ENCODE measurements at places on chromosomes 3 and 15.
A peak's percentile ranks its signal among the peaks of the same experiment; 100 is the strongest.

- peak; percentile 35 for DNase-seq
Measured at GRCh38 chr3:141328286-141329166, 39.8 kb upstream of the ZBTB38 start.

DNA sequence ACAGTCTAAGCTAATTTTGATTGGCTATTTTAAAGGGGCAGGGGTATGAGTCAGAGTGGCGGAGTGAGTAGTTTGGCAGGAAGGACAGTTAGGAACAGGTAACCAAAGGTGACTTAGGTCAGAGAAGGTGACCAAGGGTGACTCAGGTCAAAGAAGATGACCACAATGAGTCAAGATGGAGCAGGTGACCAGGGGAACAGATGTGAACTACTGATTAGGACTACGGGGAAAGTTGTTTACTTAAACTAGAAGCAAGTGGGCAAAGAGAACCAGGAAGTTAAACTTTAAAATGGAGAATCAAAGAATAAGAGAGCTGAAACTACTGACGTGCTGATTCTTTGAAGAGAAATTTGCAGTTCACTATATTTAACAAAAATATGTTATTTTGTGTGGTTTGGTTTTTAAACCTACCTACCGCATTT, 14.1 kb upstream of the CA12 start:
- no peak for DNase-seq

GRCh38 chr3:172913911-172914655, 163.6 kb downstream of the ECT2 start:
- DNase-seq, result no peak

GRCh38 chr3:151216641-151217607, 13.9 kb upstream of the GPR171 start:
- no peak for DNase-seq

DNA sequence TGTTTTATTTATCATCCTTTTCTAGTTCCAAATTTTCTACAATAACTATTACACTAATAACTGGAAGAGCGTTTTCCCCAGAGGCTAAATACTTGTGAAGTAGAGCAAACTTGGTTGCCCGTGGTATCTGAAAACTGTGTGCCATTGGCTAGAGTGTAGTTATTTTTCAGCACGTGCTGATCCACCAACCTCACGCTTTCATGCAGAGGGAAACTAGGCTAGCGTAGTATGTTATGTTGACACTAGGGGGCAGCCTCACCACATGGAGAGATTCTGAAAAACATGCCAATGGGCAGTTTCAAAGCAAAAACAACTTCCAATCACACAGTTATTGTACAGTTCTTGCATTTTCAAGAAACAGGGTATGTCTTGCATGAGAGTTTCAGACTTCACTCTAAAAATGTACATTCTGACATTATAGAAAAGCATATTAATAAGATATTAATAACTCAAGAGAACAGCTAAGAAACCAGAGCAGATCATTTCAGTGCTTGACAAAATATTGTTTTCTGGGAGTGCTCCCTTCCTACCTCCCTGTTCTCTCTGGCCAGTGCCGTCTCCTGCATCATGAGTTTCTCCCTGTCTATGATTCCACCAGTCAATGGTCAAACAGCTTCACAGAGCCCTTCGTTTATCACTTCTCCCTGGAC, 39.7 kb downstream of the SPATA12 start:
- DNase-seq, result peak; percentile 54

DNA sequence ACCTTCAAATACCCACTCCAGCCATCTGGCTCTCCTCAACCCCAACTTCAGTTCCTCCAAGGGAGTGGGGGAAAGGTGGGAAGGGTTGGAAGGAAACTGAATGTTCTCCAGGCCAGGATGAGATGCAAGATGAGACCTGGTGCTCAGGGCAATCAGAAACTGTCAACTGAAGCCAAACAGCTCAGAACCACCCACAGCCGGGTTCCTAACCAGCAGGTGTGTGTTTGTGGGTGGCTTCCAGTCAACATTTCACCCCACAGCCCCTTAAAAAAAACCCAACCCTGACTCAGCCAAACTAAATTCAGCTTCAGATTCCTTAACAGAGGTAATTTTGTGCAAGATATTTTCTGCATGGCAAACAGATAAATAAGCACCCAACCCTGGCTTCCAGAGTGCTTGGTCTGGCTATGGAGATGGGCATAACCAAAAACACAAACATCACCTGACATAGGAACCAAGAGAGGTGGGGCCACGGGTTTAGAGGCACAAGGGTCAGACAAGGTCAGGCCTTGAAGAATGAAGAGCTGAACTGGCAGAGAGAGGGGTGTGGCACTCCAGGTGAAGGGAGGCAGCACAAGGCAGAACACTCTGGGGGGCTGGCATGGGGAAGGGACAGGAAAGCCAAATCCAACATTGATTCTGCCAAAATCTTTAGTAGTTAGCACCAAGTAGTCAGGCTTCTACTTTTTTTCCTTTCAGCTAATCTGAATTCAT, 34.7 kb downstream of the ZNF445 start:
- peak; percentile 32 for DNase-seq

DNA sequence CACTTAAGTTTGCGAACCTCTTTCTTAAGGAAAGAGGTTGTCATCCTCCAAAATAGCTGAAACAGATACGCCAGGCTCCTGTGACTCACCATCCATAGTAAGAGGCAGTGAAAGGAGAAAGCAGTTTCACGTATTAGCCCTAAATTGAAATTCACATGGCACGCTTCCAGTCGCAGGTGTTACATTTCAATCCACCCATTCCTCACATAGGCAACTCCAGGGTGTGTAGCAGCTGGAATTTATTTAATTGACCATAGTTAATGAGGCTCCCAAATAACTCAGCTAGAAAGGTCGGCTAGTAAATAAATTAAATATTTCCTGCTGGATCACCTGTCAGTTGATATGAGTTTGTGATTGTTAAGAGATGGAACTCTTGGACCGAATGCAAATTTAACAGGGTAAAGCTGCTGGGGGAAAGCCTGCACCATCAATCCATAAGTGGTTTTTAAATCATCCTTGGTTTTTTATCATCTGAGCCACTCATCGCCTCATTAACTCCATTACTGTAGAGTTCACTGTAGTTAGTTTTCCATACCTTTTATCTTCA, 19.6 kb downstream of the NSUN3 start:
- no peak for DNase-seq

GRCh38 chr3:141462176-141462859, 24.5 kb upstream of the RASA2 start:
- DNase-seq, result no peak

- no peak for DNase-seq
Measured at GRCh38 chr15:76942331-76942730, 10.8 kb downstream of the RCN2 start.

DNA sequence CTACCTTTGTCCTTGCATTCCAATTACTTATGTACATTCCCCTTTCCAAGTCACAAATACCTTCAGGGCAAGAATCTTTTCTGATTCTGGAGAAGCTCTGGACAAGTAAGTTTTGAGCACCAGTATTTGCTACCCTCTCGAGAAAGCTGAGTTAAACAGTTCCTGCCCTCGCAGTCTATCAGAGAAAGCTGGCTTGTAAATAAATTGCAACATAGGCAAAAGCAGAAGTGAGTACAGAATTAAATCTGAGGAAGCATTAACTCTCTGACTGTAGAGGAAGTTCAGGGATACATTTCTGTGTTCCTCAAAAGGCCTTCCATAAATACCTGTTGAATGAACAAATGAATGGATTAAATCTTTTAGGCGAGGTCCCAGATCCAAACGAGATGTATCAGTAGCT, 1.2 kb downstream of the OSBPL11 start:
- DNase-seq, result no peak

DNA sequence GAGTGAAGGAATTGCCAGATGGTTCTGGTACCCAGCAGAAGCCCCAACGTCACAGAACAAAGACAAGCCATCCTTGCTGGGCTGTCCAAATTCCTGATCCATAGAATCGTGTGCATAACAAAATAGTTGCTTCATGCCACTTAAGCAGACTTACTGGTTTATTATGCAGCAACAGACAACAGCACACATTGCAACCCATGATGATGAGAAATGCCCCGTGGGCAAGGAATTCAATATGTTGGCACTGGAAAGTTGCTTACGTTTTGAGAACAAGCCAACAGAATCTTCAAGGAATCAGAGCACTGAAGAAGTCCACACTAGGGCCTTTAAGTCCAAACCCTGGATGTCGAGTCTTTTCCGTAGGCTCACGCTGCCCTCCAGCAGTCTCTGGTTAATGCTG, 40.3 kb downstream of the CCR4 start:
- DNase-seq, result no peak

- DNase-seq, result no peak
Measured at GRCh38 chr3:152610622-152611021, 224.3 kb upstream of the P2RY1 start.

DNA sequence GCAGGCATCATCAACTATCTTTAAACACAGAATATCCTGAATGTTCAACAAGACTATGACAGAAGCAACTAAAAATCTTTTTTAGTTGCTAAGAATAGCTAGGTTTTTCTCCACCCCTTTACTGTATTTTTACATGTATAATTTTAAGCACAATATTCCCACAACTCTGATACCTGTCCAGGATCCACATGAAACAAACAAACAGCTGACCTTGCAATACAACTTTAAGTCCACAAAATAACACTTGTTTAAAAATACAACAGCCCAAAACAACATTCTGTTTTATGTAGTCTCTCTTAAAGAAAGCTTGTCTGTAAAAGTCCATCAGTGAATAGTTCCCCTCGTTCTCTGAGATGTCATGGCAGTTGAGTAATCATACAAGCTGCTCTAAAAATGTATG, 41.1 kb downstream of the IFT57 start:
- no peak for DNase-seq

- peak; percentile 76 for DNase-seq
Measured at GRCh38 chr15:67120839-67121643, 55.6 kb downstream of the SMAD3 start.
